ENCODE measurements at places on chromosomes 3 and 15.

- DNase-seq: no peak
These were observed 442.6 kb upstream of the PROK2 start for GRCh38 chr3:72227486-72228070.

DNA sequence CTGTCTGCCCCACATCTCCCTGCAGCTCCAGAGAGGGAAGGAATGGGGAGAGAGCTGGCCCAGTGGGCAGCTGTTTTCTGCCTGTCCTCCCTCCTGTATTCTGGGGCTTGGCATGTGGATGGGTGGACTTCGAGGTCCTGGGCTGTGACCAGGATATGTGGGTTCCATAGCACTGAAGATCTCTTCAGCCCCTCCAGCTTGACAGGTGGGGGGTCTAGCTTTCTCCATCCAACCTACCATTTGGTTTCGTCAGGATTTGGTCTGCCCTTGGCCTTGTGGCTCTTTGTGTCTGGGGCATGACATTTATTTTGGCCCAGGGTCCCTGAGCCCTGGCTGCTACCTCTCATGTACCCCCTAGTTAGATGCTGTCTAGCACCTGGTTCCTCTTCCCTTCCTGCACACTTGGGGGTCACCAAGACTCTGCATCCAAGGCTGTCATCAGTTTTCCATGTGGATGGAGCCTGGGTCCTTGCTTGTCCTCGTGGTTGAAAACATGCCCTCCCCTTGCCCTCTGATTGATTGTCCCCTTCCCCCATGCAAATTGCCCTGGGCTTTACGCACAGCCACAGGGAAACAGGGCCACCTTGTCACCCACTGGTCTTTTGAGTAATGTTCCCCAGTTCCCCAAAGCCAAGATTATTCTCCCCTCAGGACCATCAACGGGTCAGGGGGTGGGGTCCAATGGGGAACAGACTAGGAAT, 3.2 kb downstream of the EPHB3 start:
- DNase-seq: no peak

- no peak for DNase-seq
These were observed 36.9 kb downstream of the GALNT15 start for GRCh38 chr3:16211176-16211904.

DNA sequence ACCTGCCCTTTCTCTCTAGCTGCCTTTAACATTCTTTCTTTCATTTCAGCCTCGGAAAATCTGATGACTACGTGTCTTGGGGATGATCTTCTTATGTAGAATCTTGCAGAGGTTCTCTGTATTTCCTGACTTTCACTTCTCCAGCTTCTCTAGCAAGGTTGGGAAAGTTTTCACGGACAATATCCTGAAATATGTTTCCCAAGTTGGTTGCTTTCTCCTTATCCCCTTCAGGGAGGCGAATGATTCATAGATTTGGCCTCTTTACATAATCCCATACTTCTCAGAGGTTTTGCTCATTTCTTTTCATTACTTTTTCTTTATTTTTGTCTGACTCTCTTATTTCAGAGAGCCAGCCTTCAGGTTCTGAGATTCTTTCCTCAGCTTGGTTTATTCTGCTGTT, 62.1 kb upstream of the CCDC54 start:
- DNase-seq: no peak

- DNase-seq: no peak
These were observed 482.3 kb downstream of the ZBBX start for GRCh38 chr3:166897811-166898210.

DNA sequence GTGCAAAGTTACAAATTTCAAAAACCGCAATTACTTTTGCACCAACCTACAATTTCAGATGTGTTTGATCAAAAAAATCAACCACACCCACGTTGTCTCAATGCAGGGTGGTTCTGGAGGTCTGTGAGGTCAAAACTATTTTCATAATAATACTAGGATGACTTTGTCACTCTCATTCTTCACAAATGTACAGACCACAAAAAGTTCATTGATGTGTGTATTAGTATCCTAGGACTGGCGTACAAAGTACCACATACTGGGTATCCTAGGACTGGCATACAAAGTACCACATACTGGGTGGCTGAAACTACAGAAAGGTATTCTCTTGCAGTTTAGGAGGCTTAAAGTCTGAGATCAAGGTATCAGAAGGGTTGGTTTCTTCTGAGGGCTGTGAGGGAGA, 13.0 kb downstream of the SUCLG2 start:
- no peak for DNase-seq

- no peak for DNase-seq
These were observed 3.1 kb downstream of the ACAA1 start for GRCh38 chr3:38133557-38134405.

DNA sequence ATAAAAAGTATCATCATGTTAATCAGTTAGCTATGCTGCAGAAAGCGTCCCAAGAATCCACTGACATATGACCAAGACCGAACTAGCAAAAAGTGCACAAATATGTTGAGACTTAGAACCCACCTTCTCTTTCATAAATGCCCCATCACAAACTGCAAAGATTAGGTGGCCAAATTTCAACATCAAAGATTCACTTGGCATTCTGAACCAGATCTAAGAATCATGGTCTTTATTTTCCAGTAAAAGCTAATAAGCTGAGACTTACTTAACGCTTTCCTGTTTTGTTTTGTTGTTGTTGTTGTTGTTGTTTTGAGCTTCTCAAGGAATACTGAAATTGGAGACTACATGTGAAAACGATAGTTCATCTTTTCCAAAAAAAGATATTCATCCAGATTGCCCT, 62.4 kb downstream of the ZBTB20 start:
- DNase-seq: no peak

DNA sequence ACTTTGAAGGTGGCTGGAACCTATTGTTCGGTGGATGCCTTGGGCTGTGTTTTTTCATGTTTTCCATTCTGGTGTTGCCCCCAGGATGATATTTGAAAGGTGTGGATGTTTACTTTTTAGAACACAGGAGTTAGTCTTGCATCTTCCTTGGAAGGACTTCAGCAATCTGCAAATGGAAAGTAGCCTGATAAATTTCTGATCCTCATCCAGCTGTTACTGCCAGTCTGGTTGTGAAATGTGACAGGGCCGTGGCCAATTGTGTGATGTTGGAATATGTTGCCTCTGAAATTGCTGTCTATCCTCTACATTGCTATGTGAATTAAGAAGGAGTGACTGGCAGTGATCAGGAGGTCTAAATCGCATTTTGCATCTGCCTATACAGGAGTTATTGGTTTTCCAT, 382.5 kb upstream of the C2CD4B start:
- no peak for DNase-seq

GRCh38 chr3:80889535-80889934, 871.9 kb downstream of the GBE1 start:
- DNase-seq: no peak

DNA sequence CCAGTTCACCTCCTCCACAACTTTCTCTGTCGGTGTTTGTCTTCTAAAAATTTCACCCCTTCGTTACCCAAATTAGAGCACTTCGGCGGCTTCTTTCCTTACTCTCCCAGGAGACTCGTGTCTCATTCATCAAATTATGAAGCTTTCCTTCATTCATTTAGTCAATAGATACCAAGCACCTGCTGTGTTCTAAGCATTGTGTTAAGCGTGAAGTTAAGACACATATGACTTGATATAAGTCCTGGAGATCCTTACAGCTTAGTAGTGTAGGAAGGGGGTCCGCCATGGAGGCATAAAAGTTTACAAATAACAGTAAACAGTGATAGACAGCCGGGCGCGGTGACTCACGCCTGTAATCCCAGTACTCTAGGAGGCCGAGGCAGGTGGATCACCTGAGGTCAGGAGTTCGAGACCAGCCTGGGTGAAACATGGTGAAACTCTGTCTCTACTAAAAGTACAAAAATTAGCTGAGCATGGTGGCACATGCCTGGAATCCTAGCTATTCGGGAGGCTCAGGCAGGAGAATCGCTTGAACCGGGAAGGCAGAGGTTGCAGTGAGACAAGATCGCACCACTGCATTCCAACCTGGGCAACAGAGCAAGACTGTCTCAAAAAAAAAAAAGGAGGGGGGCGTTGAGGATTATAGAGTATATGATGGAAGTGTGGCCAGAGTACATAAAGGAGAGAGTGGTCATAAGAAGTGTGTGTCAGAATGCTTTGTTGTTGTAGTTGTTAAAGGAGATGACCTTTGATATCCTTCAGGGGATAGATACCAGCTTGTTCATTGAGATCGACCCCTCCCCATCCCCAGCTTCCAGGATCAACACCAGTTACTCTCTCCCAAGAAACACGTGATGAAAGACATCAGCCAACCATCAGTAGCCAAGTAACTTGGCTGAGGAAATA, 744 bp upstream of the CCDC32 start:
- DNase-seq: no peak

DNA sequence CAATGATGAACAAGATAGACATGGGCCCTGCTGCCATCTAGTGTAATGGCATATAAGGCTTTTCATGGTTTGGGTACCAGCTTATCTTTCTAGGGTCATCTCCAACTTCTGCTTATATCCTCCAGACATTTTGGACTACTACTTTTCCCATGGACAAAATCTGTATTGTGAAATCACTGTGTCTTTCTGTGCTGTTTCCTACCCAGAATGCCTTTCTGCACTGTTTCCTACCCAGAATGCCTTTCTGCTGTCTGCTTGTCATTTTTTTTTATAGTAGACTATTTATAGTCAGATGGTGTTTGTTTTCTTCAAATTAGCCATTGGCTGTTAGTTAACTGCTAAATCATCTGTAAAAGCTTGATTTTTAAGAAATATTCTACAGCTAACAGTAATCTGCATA, 20.1 kb downstream of the VPS8 start:
- DNase-seq: no peak

GRCh38 chr3:123660900-123661299, 76.0 kb upstream of the HACD2 start:
- peak; percentile 60 for DNase-seq

DNA sequence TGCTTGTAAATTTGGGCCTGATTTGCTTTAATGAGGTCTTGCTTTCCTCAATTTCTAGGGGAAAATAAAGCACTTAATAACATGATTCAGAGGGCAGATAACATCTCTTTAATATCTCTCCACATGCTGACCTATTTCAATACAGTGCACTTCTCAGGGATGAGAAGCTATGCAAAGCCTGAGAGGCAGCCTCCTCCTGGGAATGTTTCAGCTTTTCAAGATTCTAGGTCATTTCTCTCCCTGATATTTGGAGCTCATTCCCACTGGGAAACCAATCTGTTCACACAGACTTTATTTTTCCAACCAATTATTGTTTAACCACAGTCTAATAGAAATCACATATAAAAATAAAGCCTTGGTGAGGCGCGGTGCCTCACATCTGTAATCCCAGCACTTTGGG, 67.0 kb upstream of the LSAMP start:
- DNase-seq: no peak

- DNase-seq: no peak
These were observed 17.8 kb upstream of the NR2E3 start for GRCh38 chr15:71792521-71792920.

- no peak for DNase-seq
These were observed 214.5 kb upstream of the TRIM42 start for GRCh38 chr3:140463355-140463754.

GRCh38 chr3:27971600-27971999, 249.5 kb upstream of the EOMES start:
- DNase-seq: no peak

- DNase-seq: no peak
These were observed 172.8 kb upstream of the ICE2 start for GRCh38 chr15:60651734-60652141.

DNA sequence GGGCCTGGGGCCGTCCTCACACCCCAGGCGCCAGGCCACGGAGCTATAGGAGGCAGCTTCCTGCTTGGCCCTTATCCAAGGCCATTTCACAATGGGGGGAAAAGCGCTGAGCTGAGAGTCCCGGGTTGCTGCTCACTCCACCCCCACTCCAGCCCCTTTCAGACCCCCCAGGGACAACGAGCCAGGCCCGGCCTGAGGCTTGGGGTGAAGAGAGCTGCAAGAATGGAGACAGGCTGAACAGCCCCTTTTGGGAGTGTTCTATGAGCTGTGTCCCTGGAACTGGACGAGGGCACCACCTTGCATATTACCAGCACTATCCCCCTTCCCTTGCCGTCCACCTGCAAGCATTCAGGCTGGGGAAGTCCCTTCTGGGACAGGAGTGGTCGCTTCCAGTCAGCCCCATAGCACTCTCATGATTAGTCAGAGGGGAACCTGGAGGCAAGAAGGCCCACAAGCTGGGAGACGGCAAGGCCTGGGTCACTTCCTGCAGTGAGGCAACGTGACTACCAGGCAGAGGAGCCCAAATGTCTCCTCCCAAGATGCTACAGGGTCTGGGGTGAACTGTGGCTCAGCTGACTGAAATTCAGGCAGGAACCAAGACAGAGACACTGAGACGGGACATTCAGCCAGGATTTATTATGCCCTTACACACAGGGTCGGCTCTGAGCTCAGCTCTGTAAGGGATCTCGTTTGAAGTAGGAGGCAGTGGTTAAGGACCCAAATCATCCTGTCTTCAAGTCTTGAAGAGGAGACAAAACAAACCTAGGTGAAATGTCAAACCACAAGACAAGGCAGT, 8.6 kb upstream of the SRP14 start:
- peak; percentile 35 for DNase-seq

GRCh38 chr3:184155644-184156521, 706 bp downstream of the DVL3 start:
- DNase-seq: no peak

DNA sequence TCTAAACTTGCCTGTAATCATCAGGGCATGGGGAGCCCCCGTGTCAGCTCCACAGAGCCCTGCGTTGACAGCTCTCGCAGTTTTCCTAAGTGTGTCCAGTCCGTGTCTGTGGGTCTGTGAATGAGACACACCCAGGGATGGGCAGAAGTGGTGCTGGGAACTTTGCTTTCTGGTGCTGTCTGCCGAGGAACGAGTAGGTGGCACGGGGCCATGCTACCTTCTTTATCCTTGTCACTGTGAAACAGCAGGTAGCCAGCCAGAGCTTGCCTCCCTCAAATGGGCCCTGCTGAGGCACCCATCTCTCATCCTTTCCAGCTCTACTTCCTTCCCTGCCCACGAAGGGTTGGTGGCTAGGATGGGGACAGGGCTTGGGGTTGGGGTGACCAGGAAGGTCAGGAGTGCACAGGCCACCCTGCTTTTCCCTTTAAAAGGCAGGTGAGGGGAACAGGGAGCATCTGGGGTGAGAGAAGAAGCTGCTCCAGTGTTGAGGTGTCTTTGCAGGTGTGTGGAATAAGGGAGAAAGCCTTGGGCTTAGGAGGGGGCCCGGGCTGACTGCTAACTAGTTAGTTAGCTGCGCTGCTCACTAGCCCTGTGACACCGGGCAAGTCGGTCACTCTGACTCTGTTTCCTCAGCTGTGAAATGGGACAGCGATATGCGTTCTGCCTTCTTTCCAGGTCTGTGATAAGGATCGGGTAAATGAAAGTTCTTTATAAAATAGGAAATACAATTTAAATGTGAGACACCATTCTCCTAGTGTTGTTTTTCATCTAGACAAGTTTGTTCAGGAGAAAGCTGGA, 27.9 kb downstream of the PDIA5 start:
- no peak for DNase-seq

- DNase-seq: no peak
These were observed 51.7 kb downstream of the CHSY1 start for GRCh38 chr15:101200181-101200580.

- no peak for DNase-seq
These were observed 95.4 kb upstream of the SNRPA1 start for GRCh38 chr15:101390462-101390861.

DNA sequence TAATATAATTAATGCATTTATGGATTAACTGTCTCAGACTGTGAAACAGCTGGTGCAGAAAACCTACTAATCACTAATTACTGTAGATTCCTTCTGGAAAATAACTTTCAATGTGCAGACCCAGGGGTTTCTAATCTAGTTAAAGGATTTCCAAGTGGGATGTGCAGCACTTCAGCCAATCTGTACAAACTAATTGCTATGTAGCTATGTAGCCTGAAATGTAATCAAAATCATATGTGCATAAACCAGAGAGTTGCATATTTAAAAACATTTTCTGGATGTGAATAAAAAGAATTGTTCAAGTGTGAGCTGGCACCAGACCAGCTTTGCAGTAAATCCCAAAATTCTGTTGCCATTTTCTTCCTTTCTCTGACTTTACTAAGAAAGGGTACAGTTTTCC, 127.5 kb upstream of the CD96 start:
- no peak for DNase-seq

Measured in hypothalamus (tissue), 51 donors.